ENCODE measurements at places on chromosomes 11 and 22.

DNA sequence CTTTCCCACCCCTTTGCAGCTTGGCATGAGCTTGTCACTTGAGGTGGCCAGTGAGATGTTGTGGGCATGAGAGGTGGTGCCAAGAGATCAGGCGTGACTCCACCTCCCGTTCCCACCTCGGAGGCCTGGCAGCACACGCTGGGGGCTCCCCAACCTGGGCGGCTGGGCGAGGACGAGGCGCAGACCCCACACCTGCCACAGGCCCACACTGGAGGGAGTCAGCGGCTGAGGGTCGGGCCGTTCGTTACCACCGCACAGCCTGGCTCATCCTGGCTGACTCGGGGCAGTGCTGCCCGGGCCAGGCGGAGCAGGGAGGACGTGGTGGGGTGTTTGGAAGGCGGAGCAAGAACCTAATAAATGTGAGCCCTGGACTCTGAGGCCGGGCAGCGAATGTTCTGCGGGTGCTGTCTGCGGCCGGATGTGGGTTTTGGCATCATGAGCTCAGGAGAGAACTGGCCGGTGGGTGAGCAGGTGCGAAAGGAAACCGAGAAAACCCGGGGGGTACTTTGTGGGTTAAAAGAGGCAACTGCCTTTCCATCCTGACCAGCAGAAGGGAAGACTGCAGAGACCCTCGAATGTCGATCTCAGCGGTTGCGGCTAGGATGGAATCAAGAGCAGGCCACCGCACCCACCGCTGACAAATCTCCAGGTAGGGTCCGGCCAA, 10.2 kb upstream of the IFITM3 start:
- DNase-seq = no peak

DNA sequence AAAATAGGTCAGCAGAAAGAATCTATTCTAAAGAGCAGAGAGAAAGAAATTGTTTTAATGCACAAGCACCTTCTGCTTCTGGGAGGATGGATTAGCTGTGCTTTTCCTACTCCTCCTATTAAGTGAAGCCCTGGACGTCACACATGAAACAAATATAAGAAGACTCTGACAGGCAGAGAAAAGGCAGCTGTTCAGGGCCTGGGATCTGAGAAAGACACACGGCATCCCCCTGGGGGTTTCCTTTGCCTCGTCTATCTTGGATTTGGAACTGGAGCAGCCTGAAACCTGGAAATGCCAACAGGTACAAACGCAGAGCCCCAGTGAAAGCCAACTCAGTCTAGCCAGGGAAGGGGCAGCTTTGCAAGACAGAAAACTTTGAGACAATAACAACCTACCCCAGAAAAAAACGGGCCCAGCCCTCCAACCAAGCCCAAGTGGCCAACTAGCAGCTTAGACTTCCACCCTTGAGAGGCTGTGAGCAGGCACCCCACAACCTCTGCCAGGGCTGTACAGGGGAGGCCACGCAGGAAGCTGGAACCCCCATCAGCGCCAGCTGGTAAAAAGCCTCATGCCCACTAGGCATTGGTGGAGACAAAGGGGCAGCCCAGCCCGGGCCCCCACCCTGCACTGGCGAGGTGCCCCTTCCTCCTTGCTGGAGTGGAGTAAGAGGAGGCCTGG, 7.3 kb downstream of the CERK start:
- DNase-seq = no peak

DNA sequence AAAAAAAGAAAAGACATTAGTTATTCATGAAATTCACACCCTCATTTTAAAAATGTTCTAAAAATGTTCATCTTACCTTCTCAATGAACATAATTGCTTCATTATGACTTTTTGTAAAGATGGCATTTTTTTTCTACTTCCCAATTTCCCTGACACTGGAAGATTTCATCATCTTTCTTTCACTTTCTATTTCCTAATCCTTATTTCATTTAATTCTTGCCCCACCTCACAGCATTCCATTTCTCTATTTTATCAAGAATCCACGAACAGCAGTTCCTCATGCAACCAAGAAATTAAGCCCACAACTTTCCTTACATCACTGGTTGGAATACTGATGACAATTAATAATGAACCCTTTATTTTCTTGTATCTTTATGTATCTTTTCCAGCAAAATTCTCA, 1.9 kb downstream of the PATL1 start:
- no peak for DNase-seq

DNA sequence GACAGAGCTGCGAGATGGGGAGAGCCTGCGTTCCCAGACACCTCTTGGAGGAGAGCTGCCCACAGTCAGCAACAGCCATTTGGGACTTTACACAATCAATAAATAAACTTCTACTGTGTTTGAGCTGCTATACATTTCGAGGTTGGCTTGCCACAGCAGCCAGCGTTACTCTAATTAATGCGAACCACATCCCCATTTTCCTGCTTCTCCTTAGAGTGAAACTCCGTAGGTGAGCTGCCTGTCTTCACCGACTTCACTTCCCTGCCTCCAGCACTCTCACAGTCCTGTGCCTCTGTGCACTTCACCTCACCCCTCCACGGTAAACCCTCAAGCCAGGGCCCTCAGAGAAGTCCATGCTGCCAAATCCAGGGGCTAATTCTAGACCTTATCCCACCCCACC, 5.9 kb upstream of the SLC22A12 start:
- no peak for DNase-seq

- no peak for DNase-seq
These were observed 4.7 kb downstream of the C11orf52 start for GRCh38 chr11:111923351-111923788.

GRCh38 chr11:105468154-105468553, 141.7 kb upstream of the GRIA4 start:
- no peak for DNase-seq

DNA sequence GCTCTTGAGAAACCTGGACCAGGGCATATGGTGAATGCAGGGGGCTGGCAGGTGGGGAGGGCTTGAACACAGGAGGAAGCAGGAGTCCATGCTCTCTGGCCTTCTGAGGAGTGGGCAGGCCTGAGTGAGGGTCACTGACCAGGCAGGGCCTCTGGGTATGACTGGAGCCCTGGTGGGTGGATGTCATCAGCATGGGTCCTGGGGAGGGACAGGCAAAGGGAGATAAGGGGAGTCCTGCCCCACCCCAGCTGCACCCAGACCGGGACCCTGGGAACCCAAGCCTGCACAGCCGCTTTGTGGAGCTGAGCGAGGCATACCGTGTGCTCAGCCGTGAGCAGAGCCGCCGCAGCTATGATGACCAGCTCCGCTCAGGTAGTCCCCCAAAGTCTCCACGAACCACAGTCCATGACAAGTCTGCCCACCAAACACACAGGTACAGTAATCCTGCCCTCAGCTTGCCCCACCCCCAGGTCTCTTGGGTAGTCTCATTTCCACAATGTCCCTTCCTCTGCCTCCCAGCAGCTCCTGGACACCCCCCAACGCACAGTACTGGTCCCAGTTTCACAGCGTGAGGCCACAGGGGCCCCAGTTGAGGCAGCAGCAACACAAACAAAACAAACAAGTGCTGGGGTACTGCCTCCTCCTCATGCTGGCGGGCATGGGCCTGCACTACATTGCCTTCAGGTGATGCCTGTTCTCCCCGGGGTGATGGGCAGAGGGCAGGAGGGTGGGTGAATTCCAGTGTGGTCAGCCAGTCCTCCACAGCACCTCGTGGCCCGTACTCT, 2.0 kb upstream of the VEGFB start:
- DNase-seq = no peak

DNA sequence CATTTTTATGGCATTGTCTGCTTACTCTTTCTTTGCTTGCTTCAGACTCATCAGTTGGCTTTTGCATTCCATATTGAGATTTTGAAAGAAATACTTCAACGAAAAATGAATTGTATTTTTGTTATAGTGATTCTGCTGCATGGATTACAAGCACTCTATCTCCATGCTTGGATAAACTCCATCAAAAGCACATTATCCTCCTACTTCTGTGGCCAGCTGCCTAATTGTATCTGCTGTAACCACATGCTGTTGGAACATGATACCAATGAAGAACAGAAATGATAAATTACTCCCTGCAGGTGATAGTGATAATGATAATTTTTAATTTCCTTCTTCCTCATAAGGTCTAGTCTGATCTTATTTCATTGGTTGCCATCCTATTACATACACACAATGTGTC, 100.8 kb downstream of the PRMT3 start:
- no peak for DNase-seq

DNA sequence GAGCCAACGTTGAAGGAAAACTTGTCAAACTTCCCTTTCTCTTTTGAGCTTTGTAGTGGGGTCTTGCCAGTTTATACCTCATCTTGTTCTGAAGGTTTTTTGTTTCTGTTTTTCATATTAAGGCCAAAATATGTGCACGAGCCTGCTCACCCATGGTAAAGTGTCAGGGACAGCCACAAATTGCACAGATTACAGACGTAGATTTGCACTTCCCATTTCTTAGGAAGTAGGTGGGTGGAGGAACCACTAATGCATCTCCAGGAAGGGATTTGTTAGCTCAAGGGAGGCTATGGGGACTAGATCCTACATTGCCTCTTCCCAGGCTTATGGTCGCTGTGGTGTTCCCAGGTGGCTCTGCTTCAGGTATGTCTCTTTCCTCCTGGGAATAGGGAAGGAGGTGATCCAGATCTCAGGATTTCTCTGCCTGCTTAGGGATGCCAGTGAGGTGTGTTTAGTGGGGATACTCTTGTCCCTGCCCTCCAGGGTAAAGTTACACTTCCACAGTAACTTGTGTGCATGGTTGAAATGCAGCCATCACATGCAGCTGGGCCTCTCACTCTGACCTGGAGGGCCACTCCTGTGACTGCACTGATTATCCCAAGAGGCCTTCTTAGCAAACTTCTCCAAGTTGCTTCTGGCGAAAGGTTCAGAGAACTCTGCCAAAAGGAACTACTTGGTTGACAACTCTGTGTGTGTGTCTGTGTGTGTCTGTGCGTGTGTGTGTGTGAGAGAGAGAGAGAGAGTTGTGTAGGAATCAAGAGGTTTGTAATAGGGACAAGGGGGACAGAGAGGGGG, 9.8 kb downstream of the PPFIBP2 start:
- DNase-seq = no peak

DNA sequence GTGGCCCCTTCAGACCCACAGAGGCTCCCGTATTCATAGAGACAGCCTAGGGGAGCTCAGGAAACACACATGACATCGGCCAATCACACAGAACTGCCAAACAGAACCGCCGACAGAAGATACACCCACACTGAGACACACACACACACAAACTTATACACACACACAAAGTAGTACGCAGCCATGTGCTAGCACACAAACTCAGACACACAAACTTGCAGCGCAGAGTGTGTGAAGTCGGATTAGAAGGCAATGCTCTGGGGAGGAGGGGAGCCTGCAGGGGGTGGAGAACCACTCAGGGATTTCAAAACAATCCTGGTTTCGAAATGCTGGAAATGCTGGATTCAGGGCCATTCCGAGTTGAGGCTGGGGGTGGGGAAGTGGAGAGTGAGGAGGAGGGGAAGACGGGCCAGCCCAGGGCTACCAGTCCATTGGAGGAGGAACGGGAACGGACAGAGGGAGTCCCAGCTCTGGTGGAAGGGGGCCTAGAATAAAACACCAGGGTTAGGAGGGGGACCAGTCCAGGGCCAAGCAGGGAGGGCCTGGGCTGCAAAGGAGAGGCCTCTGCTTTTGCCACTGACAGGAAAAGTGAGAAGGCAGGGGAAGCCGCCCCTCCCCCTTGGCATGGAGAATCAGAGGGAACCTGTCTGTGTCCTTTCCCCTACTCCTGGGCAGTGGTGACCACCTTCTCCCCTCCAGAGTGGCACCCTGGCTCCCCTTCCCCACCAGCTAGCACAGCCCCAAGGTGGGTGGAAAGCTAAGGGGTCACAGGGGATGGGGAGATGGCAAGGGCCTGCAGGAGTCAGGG, 4.4 kb downstream of the BCL9L start:
- DNase-seq = no peak

GRCh38 chr11:125370561-125371389, 125.3 kb downstream of the FEZ1 start:
- DNase-seq = peak; percentile 60

DNA sequence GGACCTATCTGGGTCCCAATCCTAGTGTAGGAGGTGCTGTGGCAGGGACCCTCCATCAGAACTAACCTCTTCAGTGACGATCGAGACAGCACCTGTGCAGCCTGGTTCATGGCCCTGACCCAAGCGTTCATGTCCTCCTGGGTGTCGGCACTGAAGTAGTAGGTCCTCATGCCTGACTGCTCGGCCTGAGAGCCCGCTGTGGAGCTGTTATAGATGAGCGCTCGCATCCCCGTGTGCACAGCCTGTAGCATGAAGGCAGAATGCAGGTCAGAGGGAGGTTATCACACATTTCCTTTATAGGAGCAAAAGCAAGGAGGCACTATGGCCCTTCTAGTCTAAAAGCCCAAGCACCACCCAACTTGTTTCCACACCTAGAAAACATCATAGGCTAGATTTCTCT, 103.0 kb downstream of the C11orf58 start:
- DNase-seq = no peak

DNA sequence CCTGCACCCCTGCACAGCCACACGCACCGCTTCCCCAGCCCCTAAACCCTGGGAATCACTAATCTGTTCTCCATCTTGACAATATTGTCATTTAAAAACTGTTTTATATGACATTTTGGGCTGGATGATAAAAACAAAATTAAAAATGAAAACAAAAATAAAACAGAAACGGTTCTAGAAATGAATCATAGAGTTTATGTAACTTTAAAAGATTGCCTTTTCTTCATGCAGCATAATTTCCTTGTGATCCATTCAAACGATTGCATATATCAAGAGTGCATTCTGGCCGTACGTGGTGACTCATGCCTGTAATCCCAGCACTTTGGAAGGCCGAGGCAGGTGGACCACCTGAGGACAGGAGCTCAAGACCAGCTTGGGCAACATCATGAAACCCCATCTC, 6.6 kb upstream of the FAM118A start:
- DNase-seq = no peak

- DNase-seq = no peak
These were observed at the start of gene MISFA for GRCh38 chr11:18599739-18600230. MISFA (plus strand) TSS chr11:18599789; CDS start chr11:18599929, 140 bp downstream.

GRCh38 chr22:40008726-40009291, 14.1 kb downstream of the FAM83F start:
- no peak for DNase-seq

DNA sequence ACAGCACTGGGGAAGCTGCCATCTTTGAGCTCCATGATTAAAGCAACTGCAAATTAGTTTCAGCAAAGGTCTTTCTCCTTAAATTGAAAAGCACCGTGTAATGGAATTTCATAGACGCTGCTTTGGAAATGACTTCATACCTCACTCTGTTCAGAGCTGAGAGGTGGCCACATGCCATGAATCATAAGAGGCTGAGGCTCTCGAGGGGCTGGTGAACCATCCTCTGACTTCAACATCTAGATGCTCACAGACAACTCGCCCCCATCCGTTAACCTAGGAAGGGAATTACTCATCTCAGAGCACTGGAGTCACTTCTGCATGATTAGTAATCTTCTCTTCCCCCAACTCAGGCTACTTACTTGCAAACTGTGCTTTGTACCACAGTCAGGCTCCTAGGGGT, 122.3 kb downstream of the RCN1 start:
- DNase-seq = no peak

GRCh38 chr11:66958956-66959274, 732 bp upstream of the PC start:
- DNase-seq = no peak

- DNase-seq = no peak
These were observed 34.6 kb upstream of the BID start for GRCh38 chr22:17808693-17809403.

Data from D721Med (cell line).